ENCODE measurements at places on chromosomes 6 and 20. TPM values are rescaled to one million over a fixed set of nuclear protein-coding genes. Genes with fewer than 3 reads are reported as not detected.

DNA sequence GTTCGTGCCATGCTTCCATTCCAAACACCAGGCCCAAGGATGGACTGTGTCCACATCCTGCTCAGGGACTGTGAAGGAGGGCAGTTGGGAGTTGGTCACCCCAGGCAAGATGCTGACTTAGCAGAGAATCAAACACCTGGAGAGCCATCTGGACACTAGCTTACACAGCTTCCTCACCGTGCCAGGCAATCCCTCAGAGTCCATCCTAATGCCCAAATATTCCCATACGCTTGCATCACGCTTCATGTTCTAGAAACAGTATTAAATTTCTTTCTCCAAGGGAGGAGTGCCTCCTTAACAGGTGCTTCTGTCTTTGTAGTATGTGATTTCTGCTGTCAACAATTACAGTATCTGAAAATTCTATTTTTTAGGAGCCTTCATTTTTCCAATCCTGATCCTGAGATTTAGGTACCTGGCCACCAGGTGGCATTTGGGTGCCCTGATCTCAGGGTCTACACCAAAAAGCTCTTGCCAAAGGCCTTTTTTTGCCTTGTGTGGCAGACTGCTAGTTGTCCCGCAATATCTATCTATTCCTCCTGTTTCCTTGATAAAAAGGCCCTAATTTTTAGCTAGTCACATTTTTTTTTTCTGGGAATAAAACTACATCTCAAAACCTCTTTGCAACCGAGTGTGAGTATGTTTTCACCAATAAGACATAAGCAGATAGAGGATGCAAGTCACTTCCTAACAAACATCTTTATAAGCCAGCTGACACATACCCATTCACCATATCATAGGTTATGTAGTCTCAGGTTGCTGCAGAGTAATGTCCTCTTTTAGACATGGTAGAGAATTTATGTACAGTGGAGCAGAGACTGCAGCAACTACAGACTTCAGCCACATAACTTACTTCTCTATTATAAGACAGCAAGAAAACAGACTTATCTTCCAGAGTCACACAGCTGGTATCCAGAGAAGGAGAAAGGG is 85.0 kb downstream of the PREP start:
- peaks cover 10% of the 10 kb centered on the region for H3K36me3 ChIP-seq
- no peaks in the 10 kb centered on the region for H3K4me1 ChIP-seq
- H3K27me3 ChIP-seq, result no peaks in the 10 kb centered on the region
- no peak overlapping the region for H3K27ac ChIP-seq
- no peak overlapping the region for H3K4me3 ChIP-seq

- H3K27ac ChIP-seq, result no peak overlapping the region
- no peak overlapping the region for H3K4me3 ChIP-seq
- H3K36me3 ChIP-seq, result no peaks in the 10 kb centered on the region
- peaks cover 34% of the 10 kb centered on the region for H3K4me1 ChIP-seq
- no peak for DNase-seq
These were observed 26.7 kb upstream of the AKIRIN2 start for GRCh38 chr6:87728706-87729105.

DNA sequence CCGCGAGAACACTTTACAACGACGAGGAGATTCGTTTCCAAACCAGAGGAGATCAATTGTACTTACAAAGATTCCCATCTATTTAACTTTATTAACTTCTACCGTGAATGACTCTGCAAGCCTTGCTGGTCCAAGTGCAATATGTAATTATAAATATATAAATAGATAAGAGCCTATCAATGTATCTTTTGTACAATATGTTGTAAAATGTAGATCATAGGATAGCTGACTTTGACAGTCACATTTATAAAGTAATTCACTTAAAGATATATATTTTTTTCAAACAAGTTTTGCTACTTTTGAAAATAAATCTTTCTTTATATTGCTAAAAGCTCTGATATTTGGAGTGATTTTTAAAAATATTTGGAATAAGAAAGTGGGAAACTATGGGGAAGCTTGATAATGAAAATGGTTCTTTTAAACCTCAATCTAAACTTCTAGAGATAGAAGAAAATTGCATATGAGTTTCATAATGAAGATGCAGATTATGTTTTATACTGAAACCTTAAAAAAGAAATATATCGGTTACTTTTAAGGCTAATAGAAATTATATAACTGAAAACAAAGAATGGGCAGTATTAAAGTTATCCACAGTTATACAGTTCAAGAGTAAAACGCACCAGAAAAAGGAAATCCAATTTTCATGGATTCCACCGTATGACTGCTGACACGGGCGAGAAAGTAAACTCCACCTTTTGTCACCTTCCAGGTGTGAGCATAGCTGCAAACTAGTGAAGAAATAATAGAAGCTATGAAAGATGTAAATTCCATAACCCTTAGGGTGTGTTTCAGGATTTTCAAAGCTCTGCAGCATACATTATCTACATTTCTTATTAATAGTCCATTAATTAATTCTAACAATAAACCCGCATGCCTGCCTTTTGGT is 3.3 kb downstream of the TCF21 start:
- H3K27me3 ChIP-seq, result peaks cover 83% of the 10 kb centered on the region
- peaks cover 9% of the 10 kb centered on the region for H3K4me1 ChIP-seq
- H3K4me3 ChIP-seq, result no peak overlapping the region

- no peak overlapping the region for H3K27ac ChIP-seq
- no peak for DNase-seq
- peaks cover 4% of the 10 kb centered on the region for H3K4me1 ChIP-seq
- H3K36me3 ChIP-seq, result no peaks in the 10 kb centered on the region
- H3K27me3 ChIP-seq, result no peaks in the 10 kb centered on the region
These were observed 31.0 kb upstream of the TCFL5 start for GRCh38 chr20:62892348-62893304.

The RHAG gene
- not detected for total RNA-seq

The TP53INP2 gene
- 23.1 TPM for total RNA-seq
